ENCODE measurements at places on chromosomes 3 and 15.

DNA sequence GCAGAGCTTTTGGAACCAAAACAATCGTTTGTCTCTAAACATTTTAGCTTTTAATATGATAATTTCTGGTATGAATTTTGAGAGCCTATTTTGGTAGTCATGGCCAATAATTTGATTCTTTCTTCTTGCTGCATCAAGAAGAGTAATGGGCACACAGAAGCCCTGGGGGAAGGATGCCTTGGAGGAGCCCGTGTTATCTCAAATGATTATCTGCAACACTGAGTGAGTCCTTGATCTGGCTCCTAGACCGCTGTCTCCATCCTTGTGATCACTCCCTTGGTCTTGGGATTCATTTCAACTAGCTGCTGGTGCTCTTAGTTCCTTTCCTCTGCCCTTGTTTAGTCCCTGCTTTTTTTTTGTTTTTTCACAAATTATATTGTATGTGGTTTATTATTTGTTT, 77.9 kb upstream of the CCNL1 start:
- no peak for DNase-seq

GRCh38 chr15:79433276-79433990, 1.3 kb downstream of the MINAR1 start:
- no peak for DNase-seq

DNA sequence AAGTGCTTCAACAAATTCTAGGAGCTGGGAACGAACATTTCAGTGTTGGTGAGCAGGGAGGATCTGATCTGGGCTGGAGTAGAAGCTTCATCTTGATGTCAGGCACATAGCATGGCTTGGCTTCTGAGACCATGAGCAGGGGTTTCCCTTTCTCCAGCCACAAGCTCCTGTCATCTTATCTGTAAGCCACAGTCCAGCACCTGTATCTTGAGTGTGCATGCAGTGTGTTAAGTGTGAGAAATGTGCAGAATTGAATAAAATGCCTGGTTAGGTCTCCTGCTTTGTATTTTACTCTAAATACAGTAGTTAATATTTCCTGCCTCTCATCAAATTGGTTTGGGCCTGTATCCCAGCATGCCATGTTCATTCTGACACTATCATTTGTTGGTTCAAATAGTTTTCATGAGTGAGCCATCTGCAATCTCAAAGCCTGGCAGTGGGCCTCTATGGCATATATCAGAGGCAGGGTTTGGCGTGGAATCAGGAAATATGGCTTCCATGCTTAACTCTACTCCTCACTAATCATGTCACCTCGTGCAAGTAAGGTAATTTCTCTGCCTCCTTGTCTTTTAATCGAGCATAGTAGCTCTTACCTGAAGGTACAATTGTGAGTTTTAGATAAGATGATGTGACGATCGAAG, 43.3 kb downstream of the TLNRD1 start:
- DNase-seq = no peak

- no peak for DNase-seq
Measured at GRCh38 chr3:61571516-61572336, 10.4 kb downstream of the PTPRG start.

DNA sequence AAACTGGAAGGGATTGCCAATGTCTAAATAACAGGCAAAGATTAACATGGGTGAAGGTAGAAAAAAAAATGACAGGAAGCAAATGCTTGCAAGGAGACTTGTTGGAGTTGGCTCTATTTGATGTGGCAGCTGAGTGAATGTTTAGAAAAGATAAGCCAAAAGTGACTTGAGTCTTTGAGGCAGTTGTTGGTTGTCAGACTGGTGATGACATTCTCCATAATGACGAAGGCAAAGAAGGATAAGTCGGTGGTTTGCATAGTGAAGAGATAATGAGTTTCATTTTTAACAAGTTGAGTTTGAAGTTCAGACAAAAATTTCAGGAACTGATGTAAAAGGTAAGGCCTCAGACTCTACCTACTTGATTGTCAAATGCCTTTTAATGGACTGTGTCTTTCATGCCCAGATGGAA, 704.1 kb upstream of the SGO1 start:
- DNase-seq = no peak

- DNase-seq = no peak
Measured at GRCh38 chr3:190701096-190701532, 161.4 kb downstream of the GMNC start.

DNA sequence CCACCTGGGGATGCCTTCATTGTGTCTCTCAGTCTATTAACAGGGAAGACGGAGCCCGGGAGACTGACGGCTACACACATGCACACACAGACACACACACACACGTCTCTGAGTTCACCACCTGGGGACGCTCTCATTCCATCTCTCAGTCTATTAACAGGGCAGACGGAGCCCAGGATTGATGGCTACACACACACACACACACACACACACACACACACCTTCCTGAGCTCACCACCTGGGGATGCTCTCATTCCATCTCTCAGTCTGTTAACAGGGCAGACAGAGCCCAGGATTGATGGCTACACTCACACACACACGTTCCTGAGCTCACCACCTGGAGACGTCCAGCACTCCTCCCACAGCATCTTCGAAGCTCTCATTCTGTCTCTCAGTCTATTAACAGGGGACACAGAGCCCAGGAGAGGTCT, 143.9 kb downstream of the OR4M2 start:
- DNase-seq = no peak

Data from activated T-cell treated with anti-CD3 and anti-CD28 coated beads for 4 hours (primary cell).